ENCODE measurements at places on chromosomes 16 and 17. TPM values are rescaled to one million over a fixed set of nuclear protein-coding genes. Genes with fewer than 3 reads are reported as not detected.

Gene CCDC182
- not detected for total RNA-seq

Gene SLC25A19
- 66.4 TPM for total RNA-seq

Gene CA7
- not detected for total RNA-seq

Gene TRIM47
- total RNA-seq: 13.4 TPM

Gene C16orf78
- total RNA-seq: not detected

GRCh38 chr17:8147805-8148404, 4.3 kb downstream of the PER1 start:
- H3K4me3 ChIP-seq: no peak overlapping the region
- peaks cover 13% of the 10 kb centered on the region for H3K4me1 ChIP-seq
- no peak for DNase-seq
- peak overlapping the region; percentile 22 for H3K27ac ChIP-seq

DNA sequence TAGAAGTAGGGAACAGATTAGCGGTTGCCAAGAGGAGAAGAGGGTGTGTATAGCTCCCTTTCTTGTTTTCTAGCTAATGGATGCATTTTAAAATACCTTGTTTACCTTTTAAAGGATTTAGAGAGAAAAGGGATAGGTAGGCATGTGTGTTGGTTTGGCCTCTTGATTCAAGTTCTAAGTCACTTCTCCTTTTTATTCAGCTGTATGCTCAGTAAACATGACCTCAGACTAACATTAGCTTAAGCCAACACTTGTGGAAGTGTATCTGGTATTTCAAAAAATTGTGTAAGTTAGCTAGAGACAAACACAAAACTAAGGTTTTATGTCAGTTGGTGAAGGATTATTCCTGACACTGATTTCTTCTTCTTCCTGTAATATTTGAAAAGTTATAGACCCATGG, 204.1 kb upstream of the NOG start:
- no peaks in the 10 kb centered on the region for H3K36me3 ChIP-seq
- H3K4me3 ChIP-seq: no peak overlapping the region
- no peak overlapping the region for H3K27ac ChIP-seq
- no peaks in the 10 kb centered on the region for H3K27me3 ChIP-seq
- DNase-seq: no peak

DNA sequence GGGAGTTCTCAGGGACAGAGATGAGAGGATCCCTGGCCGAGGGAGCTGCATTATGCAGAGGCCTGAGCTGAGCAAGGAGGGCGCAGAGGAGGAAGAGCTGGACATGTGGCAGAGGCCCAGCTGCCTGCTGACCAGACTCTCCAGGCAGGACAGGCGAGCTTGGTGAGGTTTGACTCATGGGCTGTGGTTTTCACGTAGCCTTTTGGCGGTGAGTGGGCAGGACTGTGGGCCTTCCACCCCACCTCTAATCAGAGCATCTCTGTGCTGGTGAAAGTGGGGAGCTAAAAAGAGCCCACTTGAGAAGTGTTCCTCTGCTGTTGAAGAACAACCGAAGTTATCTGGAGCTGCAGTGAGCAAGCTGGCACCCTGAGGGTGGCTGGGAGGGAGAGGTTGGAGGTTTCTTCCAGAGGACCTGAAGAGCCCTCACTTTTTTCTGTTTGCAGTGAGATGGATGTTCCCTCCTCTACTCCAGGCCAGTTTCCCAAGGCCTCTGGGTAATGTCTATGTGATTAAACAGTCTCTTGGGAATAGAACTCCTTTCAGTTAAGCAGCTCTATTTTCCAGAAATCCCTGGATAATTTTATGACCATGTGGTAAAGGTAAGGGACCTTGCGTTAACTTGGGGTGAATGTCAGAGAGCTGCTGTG, 11.9 kb downstream of the EPN2 start:
- peaks cover 2% of the 10 kb centered on the region for H3K36me3 ChIP-seq
- H3K27me3 ChIP-seq: peaks cover 8% of the 10 kb centered on the region
- H3K4me3 ChIP-seq: no peak overlapping the region

GRCh38 chr17:69117855-69118784, 23.6 kb downstream of the ABCA6 start:
- H3K4me3 ChIP-seq: no peak overlapping the region
- H3K27ac ChIP-seq: no peak overlapping the region
- no peaks in the 10 kb centered on the region for H3K4me1 ChIP-seq
- DNase-seq: no peak

- H3K27me3 ChIP-seq: peaks cover 25% of the 10 kb centered on the region
- H3K4me3 ChIP-seq: peak overlapping the region; percentile 75
- peaks cover 49% of the 10 kb centered on the region for H3K4me1 ChIP-seq
Measured at GRCh38 chr17:83080858-83081683, 1.7 kb downstream of the METRNL start.

GRCh38 chr16:68764862-68765261, 27.8 kb downstream of the CDH1 start:
- H3K4me3 ChIP-seq: no peak overlapping the region
- peak; percentile 52 for DNase-seq
- peaks cover 28% of the 10 kb centered on the region for H3K27me3 ChIP-seq
- no peak overlapping the region for H3K27ac ChIP-seq
- no peaks in the 10 kb centered on the region for H3K36me3 ChIP-seq
- peaks cover 22% of the 10 kb centered on the region for H3K4me1 ChIP-seq

- H3K27ac ChIP-seq: no peak overlapping the region
- peaks cover 4% of the 10 kb centered on the region for H3K36me3 ChIP-seq
- no peaks in the 10 kb centered on the region for H3K4me1 ChIP-seq
- no peaks in the 10 kb centered on the region for H3K27me3 ChIP-seq
Measured at GRCh38 chr17:29855686-29856085, 74.3 kb downstream of the SSH2 start.

- H3K36me3 ChIP-seq: peaks cover 59% of the 10 kb centered on the region
Measured at GRCh38 chr17:17177176-17177575, 29.0 kb downstream of the PLD6 start.

GRCh38 chr17:67427424-67427823, 50.3 kb downstream of the PITPNC1 start:
- H3K4me1 ChIP-seq: peaks cover 46% of the 10 kb centered on the region
- DNase-seq: no peak
- peaks cover 27% of the 10 kb centered on the region for H3K36me3 ChIP-seq
- H3K27ac ChIP-seq: no peak overlapping the region
- no peaks in the 10 kb centered on the region for H3K27me3 ChIP-seq

GRCh38 chr17:56610321-56610720, 16.8 kb downstream of the NOG start:
- DNase-seq: no peak
- no peak overlapping the region for H3K4me3 ChIP-seq
- H3K36me3 ChIP-seq: no peaks in the 10 kb centered on the region
- no peaks in the 10 kb centered on the region for H3K4me1 ChIP-seq
- H3K27me3 ChIP-seq: peaks cover 29% of the 10 kb centered on the region
- no peak overlapping the region for H3K27ac ChIP-seq

DNA sequence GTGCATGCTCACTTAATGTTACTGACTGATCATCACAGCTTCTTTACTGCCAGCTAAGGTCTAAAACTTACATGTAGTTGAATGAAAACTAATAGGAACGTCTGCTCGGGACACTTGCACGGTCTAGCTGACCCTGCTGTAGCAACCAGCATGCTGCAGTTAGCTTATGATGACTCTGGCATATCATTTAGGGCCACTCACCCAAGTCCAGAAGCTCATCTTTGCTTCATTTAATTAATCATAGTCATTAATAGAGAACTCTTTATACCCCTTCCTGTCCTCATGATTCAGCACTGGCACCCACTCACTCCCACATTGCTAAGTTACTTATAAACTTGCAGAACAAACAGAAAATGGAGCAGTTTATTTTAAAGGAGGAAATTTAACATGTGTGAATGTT, 136.3 kb downstream of the NLK start:
- DNase-seq: no peak
- no peak overlapping the region for H3K27ac ChIP-seq
- H3K4me3 ChIP-seq: no peak overlapping the region
- H3K4me1 ChIP-seq: peaks cover 16% of the 10 kb centered on the region
- peaks cover 5% of the 10 kb centered on the region for H3K36me3 ChIP-seq

GRCh38 chr17:48391444-48391843, 38.6 kb downstream of the SKAP1 start:
- no peaks in the 10 kb centered on the region for H3K27me3 ChIP-seq
- H3K36me3 ChIP-seq: peaks cover 49% of the 10 kb centered on the region
- no peak for DNase-seq
- H3K4me3 ChIP-seq: no peak overlapping the region

DNA sequence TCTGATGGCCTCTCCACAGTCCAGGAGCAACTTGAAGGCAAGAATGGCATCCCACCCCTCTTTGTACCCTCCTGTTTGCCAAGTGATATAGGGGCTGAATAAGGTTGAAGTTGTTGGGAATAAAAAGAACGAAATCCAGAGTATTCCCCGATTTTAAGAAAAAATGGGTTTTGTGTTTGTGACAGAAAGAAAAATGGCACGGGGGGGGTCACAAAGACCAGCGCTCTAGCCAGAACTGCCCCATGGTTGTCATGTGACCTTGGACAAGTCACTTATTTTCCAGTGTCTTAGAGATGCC, 1.7 kb upstream of the HEXIM1 start:
- peaks cover 2% of the 10 kb centered on the region for H3K27me3 ChIP-seq
- peaks cover 42% of the 10 kb centered on the region for H3K4me1 ChIP-seq
- H3K27ac ChIP-seq: peak overlapping the region; percentile 100
- peaks cover 12% of the 10 kb centered on the region for H3K36me3 ChIP-seq
- peak overlapping the region; percentile 99 for H3K4me3 ChIP-seq

- H3K36me3 ChIP-seq: no peaks in the 10 kb centered on the region
- peaks cover 68% of the 10 kb centered on the region for H3K27me3 ChIP-seq
- no peak overlapping the region for H3K27ac ChIP-seq
- peaks cover 4% of the 10 kb centered on the region for H3K4me1 ChIP-seq
- H3K4me3 ChIP-seq: no peak overlapping the region
Measured at GRCh38 chr16:86572041-86572521, 5.5 kb downstream of the FOXC2 start.

GRCh38 chr16:83403761-83404160, 404.0 kb upstream of the HSBP1 start:
- H3K27me3 ChIP-seq: no peaks in the 10 kb centered on the region
- no peak overlapping the region for H3K27ac ChIP-seq
- H3K4me3 ChIP-seq: no peak overlapping the region
- H3K4me1 ChIP-seq: no peaks in the 10 kb centered on the region
- no peak for DNase-seq
- H3K36me3 ChIP-seq: no peaks in the 10 kb centered on the region

Measured in activated CD8-positive, alpha-beta memory T cell treated with anti-CD3 and anti-CD28 coated beads, Interleukin-2, amount 10 ng/mL, durations not matched to agents 7 days and 5 days (primary cell).